Stimulated activated CD8-positive, alpha-beta memory T cell treated with anti-CD3 and anti-CD28 coated beads, Interleukin-7, amount 100 ng/mL, for 1 hour (primary cell): ENCODE measurements at places on chromosomes 6 and 20.

DNA sequence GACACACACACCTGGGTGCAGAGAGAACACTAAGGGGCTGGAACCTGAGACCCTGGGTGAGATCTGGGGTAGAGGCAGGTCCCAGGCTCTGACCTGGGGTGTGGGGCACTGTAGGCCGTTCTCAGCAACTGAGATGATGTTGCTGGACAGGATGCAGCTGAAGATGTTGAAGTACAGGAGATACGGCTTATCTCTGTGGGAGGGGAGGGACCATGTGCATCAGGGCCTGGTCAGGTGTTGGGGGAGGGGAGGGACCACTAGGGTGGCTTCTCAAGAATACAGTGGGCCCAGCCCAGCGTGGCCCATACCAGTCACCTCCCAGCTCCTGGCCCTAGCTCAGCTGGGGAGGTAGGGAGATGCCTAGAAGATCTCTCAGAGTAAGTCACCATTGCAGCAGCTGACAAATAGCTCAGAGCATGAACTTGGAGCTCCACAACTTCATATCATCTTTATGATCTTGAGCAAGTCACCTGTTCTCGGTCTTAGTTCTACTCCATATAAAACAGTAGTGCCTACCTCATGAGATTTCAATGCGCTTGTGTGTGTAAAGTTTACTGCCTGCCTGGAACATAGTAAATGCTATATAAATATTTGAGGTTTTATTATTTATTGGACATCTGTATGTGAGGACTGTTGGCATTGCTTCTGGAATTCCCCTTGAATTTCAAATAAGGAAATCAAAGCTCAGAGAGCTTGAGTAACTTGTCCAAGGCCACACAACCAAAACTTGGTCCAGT, 3.8 kb downstream of the SLC44A4 start:
- no peak for DNase-seq

GRCh38 chr6:28632326-28632851, 106.7 kb downstream of the GPX5 start:
- DNase-seq: no peak

DNA sequence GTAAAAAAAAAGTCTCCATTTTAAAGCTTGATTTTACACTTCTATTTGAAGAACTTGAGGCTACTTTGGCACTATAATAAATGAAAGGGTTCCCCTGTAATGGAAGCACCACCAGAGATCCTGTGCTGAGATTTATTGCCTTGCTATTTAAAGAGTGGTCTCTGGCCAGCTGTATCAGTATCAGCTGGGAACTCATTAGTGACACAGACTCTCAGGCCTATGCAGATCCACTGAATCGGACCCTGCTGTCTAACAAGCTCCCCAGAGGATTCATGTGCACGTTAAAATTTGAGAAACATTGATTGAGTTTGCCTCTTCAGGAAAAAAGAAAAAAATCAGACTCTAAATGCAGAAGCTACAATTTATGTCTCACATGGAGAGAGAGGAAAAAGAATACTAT, 299.9 kb upstream of the BMP2 start:
- DNase-seq: no peak

GRCh38 chr6:106997392-106998158, 23.0 kb upstream of the CD24 start:
- DNase-seq: no peak

DNA sequence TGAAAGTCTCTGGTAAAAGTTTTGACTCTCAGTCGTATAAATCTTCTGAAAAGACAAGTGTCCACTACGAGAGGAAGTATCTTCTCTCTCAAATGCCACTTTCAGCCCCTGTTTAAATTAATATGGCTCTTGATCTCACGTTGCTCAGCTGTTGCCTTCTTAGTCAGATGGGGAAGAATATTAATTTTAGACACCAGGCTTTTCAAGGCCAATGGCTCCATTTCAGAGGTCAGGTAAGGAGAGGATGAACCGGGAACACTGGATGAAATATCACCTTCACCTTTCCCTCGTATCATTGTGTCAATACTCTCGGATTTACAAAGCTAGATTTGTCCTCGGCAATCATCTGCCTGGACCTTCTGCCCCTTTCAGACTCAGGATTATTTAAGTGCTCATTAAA, at the start of gene MYLK4:
TSS of gene MYLK4 (minus strand) at position 91 of the 400 bp plus-strand sequence. CDS start 1,628 bp downstream, outside the sequence.
- no peak for DNase-seq

GRCh38 chr20:646107-646867, 6.7 kb downstream of the SRXN1 start:
- no peak for DNase-seq

DNA sequence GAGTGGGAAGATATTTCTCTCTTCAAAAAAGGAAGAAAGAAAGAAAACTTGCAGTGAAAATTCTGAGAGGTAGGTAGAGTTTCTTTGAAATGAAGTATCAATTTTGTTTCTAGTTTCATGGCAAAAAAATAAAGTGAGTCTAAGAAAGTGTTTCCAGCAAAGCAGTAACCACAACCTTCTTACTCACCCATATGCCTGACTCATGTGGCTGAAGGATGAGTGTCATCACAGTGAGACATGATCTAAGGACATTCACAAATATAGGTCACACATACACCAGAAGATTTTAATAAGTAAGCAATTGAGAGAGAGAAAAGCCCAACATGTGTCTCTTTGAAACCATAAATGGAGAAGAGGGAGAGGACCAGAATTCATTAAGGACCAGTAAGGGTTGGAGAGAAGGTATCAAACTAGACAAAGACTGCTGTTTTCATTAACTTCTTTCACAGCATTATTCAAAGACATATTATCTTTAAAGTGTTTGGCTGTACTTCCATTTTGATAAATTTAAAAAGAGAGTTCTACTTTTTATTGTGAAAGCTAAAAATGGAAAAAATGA, 169.5 kb downstream of the FRK start:
- no peak for DNase-seq

DNA sequence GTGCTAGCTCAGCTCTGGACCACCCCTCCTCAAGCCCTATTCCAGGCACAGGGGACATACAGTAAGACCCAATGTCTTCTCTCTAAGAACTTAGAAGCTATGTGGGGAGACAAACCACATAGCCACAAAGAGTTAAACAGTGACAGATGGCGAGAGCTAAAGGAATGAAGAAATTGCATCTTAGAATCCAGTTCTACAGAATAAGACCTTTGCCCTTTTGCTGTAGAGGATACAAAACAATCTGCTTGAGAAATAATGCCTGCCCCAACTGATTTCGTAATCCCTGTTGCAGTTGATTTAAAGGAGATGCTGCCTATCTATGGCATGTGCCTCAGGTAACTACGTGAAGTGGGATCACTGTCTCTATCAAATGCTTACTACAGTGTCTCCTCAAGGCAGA, 31.2 kb downstream of the TNFRSF21 start:
- no peak for DNase-seq

DNA sequence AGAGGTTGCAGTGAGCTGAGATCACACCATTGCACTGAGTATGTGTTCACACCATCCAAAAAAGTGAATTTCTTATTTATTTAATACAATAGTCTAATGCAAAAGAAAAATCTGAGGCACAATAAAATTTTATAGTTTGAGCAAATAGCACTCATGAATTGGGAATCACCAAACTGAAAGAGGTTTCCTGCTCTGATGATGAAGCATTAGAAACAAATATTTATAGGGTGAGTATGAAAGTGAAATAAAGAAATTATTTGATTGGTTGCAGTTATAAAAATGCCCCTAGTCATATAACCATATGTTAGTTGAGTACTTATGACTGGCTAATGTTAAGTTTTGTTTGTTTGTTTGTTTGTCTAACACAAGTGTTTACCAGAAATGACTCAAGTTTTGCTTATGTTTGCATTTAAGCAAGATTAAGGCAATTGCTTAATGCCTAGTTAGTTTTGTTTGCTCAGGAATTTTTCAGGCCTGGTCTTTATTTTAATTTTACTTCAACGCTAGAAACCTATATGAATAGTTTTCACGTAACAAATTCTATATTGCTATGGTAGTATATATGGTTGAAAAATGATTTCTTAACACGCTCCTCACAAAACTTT, 151.5 kb upstream of the FAM83B start:
- DNase-seq: no peak

DNA sequence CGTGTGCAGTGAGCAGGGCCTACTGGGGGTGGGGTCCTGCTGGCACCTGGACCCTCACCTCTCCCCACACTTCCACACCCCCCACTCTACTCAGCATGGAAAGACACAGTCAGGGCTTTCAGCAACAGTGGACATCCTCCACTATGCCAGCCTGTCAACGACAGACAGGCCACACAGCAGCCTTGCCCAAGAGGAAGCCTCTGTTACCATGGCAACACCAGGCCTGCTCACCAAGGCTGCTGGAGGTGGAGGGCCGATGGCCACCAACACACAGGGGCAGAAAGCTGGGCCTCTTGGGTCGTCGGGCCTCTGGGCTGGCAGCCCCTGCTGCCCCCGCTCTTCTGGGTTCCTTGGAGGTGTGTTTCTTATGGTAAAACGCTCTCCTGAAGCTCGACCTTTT, 13.6 kb downstream of the BNIP5 start:
- DNase-seq: no peak

- no peak for DNase-seq
Observed at GRCh38 chr20:50230871-50231560, 40.4 kb downstream of the CEBPB start.

DNA sequence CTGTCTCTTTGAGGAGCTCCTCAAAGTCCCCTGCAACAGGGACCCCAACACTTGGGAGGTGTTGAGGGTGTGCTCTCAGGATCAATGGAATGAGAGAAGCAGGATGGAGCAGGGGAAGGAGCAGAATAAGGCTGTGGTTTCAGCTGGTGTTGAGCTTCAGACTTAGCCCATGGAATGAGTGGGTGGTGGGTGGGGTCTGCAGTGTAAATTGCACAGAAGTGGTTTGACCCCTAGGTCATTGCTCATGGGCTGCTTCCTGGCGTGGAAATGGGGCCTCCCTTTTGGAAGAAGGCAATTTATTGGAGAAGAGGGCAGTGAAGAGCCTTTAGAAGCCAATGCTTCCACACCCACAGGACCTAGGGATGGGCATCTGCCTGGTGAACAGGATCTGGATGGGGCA, 37.0 kb upstream of the KCNG1 start:
- no peak for DNase-seq

DNA sequence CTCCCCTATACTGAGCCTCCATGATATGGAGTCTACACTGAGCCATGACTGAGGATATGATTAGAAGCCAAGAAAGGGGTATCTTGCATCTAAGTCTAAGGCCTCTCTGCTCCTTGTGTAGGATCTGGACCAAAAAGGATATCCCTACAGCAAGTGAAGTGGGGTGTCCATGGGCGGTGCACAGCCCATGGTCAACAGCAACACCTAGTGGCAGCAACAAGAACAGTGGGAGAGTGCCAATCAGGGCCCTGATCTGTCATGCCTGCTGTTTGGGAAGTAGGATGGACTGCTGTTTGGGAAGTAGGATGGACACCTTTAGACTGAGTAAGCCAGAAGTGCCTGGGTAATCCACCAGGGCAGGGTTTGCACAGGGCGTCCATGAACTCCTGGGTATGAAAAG, 22.4 kb downstream of the PTGIS start:
- no peak for DNase-seq

GRCh38 chr6:69974193-69974592, 107.8 kb downstream of the COL19A1 start:
- no peak for DNase-seq

DNA sequence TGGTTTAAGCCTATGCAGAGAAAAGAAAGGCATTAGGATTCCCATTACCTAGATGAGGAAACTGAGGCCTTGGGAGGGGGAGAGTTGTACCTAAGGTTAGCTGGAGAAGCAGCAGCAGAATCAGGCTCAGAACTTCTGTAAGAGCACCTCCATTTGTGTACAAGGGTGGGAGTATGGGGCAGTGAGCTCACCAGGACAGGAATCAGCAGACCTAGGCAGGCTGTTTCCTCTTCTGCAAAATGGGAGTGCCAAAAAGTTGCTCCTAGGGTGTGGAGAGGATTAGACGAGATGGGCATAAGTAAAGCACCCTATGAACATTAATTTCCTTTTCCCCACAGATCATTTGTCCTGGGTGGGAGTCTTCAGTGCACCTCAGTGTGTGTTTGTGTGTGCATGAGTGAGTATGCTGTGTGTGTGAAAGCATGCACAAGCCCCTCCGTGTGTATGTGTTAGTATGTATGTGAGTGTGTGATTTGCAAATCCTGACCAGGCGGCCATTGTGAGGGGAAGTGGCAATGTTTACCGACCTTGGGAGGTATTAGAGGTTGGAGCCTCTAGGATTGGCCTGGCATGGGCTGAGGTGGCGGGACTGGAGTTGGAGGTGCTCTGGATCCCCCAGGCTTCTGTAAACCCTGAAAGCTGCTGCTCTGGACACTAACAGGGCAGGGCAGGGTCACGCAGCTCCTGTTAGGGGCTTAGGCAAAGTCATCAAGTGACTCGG, 78.8 kb downstream of the VEGFA start:
- no peak for DNase-seq

DNA sequence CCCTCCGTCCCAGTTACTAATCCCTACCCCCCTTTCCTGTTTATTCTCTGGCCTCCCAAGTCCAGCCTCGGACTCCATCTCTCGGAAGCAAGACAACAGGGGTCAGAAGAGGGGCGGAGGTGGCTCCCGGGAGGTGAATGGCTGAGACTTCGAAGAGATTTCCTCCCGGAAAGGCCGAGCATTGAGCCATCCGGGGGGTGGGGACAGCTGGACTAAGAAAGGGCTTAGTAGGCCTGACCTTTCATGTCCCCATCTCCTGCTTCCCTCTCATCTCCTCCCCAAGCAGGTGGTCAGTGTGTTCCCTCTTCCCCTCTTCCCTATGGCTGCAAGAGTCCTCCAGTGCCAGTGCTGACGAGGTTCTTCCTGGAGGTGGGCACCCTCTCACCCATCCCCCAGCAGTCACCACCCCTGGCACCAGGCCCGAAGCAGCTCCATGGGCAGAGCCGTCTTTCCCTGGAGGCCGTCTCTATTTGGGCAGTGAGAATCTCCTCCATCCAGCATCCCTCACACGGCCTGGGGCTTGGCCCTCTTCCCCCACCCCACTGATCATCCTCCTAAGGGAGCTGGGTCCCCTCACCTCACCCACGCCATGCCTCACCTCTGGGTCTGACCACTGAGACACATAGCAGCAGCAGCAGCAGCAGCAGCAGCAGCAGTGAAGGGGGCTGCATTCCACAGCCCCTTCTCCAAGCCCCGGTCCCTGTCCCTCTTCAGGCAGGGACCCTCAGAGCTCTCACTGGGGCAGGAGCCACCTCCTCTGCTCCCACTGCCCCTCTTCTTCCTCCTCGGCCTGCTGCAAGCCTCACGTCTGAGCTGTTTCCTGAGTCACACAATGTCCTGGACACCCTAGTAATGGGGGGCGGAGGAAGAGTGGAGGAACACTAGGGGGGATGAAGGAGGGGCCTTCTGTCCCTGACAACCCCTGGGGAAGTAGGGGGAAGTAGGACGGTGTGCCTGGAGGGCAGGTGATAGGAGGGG, at the start of gene NOTCH4:
TSS of gene NOTCH4 (minus strand) at position 810 of the 978 bp plus-strand sequence. CDS start at position 671, 139 bp downstream.
- no peak for DNase-seq

DNA sequence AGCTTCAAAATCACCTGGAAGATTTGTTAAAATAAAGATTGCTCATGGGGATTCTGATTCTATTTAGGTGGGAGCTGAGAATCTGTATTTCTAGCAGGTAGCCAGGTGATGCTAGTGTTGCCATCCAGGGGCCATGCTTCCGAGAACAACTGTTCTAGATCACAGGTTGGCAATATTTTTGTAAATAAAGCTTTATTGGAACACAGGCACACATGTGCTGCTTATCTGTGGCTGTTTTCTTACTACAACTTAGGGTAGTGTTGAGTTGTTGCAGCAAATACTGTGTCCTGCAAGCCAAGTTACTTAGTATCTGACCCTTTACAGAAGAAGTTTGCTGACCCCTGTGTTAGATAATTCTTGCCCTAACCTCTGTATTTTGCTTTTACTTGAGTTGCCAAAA, 12.0 kb downstream of the CENPW start:
- DNase-seq: no peak

- no peak for DNase-seq
Observed at GRCh38 chr6:149454346-149454848, 30.4 kb downstream of the ZC3H12D start.

- no peak for DNase-seq
Observed at GRCh38 chr6:39102071-39102820, 12.7 kb downstream of the SAYSD1 start.
